ENCODE measurements at places on chromosomes 6 and 20. TPM values are rescaled to one million over a fixed set of nuclear protein-coding genes. Genes with fewer than 3 reads are reported as not detected.

DNA sequence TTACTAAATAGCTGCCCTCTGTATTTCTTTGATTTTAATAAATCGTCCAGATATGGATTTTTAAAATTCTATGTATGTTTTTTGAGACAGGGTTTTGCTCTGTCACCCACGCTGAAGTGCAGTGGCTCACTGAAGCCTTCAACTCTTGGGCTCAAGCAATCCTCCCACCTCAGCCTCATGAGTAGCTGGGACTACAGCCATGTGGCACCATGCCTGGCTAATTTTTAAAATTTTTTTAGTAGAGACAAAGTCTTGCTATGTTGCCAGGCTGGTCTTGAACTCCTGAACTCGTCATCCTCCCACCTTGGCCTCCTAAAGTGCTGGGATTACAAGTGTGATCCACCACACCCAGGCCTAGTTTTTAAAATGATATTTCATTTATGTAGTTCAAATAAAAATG is 47.4 kb upstream of the DDR1 start:
- H3K4me1 ChIP-seq = peaks cover 18% of the 10 kb centered on the region
- peak overlapping the region; percentile 33 for H3K27ac ChIP-seq
- no peaks in the 10 kb centered on the region for H3K27me3 ChIP-seq

DNA sequence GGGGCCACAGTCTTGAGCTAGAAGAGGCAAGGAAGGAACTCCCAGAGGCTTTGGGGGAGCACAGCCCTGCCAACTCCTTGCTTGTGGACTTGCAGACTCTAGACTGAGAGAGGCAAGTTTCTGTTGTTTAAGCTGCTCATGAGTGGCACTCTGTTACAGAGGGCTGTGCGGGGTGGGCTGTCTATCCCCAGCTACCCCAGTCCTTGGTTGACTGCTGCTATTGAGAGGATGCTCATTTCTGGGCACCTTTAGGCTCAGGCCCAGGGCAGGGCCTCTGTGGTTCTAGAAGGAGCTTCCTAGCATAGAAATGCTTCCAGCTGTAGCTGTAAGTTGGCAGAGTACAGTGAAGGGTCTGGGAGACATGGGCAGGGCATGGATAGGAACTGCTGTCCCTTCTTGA is 151.3 kb upstream of the GGTLC1 start:
- no peak overlapping the region for H3K4me3 ChIP-seq
- H3K36me3 ChIP-seq = no peaks in the 10 kb centered on the region
- peaks cover 8% of the 10 kb centered on the region for H3K27me3 ChIP-seq
- no peaks in the 10 kb centered on the region for H3K4me1 ChIP-seq
- DNase-seq = no peak

BPIFB4 gene
- not detected for total RNA-seq

- H3K27me3 ChIP-seq = no peaks in the 10 kb centered on the region
- H3K4me3 ChIP-seq = no peak overlapping the region
- no peaks in the 10 kb centered on the region for H3K36me3 ChIP-seq
- H3K4me1 ChIP-seq = no peaks in the 10 kb centered on the region
- no peak overlapping the region for H3K27ac ChIP-seq
Measured at GRCh38 chr6:134093007-134093573, 40.7 kb upstream of the SLC2A12 start.

- H3K4me1 ChIP-seq = peaks cover 37% of the 10 kb centered on the region
- no peak for DNase-seq
- H3K36me3 ChIP-seq = no peaks in the 10 kb centered on the region
- H3K4me3 ChIP-seq = peak overlapping the region; percentile 17
Measured at GRCh38 chr6:11025921-11026635, 18.0 kb downstream of the ELOVL2 start.

ZNF165 gene
- total RNA-seq = 0.55 TPM

Measured in left ventricle myocardium inferior (tissue), 1 donor.